ENCODE measurements at places on chromosomes 6 and 20.

- DNase-seq: no peak
These were observed 1.8 kb upstream of the CCN2 start for GRCh38 chr6:131952886-131953509.

- no peak for DNase-seq
These were observed 19.6 kb upstream of the MAS1L start for GRCh38 chr6:29507319-29507718.

DNA sequence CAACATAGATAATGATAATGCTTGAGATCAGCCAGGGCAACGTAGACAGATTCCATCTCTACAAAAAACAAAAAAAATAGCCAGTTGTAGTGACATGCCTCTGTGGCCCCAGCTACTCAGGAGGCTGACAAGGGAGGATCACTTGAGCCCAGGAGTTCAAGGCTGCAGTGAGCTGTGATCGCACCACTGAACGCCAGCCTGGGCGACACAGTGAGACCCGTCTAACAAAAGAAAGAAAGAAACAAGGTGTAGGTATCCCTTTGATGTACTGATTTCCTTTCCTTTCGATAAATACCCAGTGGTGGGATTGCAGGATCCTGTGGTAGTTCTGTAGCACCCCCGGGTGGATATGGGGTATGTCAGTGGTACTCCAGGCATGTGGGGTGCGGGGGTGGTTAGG, 48.2 kb upstream of the ADTRP start:
- no peak for DNase-seq

- no peak for DNase-seq
These were observed 48.0 kb downstream of the ADTRP start for GRCh38 chr6:11730641-11731040.

DNA sequence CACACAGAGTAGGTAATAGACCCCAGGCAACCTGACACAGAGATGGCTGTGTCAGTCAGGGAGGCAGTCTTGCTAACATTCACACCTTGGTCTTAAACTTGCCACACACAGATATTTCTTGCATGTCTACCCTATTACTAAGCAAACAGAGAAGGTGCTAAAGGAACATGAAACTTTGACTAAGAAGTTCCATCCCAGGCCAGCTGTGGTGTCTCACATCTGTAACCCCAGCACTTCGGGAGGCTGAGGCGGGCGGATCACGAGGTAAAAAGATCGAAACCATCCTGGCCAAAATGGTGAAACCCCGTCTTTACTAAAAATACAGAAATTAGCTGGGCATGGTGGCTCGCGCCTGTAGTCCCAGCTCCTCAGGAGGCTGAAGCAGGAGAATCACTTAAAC, 222.4 kb upstream of the JARID2 start:
- DNase-seq: no peak

DNA sequence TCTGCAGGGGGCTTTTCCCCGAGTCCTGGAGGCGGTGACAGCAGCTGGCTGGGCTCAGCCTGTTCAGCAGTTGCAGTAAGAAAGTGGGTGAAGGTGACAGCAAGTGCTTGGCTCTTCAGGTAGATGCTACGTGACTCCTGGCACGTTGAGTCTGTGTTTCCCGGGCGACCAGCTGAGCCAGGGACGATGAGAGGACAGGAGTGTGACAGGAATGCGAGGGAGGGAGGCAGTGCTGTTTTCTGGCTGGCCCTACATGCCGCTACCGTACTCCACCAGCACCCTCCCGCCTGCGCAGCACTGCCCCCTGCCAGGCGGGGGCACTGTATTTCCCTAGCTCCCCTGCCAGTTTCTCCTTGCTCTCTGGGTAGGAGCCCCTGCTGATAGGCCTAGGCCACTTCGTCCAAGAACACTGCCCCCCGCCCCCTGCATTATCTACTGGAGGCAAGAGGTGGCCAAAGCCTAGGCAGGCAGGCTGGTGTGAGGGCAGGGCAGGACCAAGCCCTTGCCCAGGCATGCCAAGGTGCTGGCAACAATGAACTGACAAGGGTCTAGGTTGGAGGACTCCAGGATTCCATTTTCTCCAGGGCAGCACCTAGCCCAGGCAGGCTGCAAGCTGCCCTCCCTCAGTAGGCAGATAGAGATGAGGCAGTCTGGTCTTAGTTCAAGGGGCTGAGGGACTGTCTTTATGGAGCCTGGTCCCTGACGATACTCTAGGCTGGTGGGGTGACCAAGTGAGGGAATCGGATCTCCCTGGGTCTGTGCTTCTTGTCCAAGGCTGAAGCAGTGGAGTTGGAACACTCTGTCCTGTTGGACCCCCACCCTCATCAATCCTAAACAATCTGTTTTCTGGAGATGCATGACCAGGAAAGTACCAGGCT, 19.2 kb downstream of the MRPS18A start:
- peak; percentile 77 for DNase-seq

GRCh38 chr6:33812669-33813068, 8.9 kb upstream of the MLN start:
- peak; percentile 35 for DNase-seq

- no peak for DNase-seq
These were observed 141.4 kb downstream of the OGFRL1 start for GRCh38 chr6:71430018-71430417.

DNA sequence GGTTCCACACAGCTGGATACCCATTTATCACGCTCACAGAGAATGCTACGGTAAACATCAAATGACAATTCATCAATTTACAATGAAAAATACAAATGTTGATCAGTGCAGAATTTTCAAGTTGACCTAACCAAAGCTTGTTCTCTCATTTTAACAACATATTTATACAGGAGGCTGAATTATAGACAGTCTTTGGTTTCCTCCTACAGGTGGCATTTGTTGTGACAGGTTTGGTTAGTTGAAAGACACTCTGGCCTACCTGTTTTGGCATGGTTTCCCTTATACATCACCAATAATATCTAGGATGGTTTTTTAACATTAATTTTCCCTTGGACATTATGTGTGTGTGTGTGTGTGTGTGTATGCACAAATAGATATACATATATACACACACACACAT, 642.5 kb upstream of the MMS22L start:
- no peak for DNase-seq

DNA sequence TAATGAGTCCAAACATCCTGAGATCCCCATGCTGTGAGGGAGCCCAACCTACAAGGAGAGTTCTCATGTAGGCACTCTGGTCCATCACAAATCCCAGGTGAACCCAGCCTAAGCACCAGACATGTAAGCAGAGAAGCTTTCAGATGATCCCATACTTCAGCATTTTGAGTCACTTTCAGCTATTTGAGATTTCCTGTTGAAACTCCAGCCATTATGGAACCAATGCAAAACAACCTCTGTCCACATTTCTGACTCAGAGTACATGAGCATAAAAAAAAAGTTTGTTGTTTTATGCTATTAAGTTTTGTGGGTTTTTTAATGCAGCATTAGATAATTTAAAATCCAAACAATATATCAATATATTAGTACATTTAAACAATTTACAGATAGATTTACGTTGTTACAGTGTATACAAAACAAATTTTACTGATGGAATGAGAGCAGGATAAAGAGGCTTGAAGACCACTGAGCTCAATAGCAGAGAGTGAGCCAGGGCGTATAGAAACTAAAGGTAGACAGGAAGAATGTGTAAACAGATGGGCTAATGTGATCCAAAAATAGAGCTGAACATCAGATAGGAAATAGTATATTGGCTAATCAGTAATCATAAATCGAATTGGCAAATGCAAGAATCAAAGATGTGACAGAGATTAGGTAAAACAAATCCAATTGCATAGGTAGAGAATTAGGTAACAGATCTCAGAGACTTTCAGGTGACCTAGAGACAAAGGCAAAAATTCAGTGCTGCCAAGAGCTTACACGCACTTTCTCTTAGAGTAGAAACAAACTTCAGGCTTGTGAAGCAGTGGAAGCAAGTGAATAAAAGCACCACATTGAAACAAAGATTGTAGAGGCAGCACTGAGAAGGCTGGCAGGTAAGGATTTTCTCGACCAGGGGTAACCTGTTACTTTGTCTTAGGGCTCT, 36.2 kb upstream of the PLCB1 start:
- no peak for DNase-seq

DNA sequence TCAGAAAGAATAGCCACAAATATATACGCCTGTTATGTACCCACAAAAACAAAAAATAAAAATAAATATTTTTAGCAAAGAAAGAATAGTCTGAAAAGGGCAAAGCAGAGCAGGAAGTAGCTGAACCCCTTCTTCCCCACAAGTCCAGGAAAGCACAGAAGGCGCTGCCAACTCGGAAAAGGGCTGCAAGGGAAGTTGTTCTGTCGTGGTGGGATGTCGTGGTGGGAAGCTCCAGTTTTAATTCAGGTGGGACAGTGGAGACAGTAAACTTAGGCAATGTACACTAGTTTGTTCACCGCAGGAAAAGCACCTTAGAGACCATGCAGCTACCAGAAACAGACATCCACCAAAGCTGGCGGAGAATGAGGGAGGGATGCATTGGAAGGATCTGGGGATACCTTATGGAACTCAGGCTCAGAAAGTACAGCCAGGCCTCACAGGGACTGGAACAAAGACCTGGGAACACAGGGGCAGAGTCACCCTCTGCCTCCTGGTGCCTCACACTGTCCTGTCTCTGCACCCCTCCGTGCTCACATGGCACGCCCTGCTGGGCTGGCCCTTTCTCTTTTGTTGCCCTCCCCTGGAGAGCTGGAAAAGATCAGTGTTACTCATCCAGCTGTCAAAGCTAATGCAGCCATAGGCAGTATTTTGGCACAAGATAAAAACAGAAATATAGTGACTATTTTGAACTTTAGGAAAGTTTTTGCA, 3.3 kb upstream of the APMAP start:
- no peak for DNase-seq

GRCh38 chr6:47749757-47750156, 32.1 kb upstream of the OPN5 start:
- DNase-seq: no peak

- DNase-seq: no peak
These were observed 31.6 kb downstream of the MYLK4 start for GRCh38 chr6:2719093-2719455.

DNA sequence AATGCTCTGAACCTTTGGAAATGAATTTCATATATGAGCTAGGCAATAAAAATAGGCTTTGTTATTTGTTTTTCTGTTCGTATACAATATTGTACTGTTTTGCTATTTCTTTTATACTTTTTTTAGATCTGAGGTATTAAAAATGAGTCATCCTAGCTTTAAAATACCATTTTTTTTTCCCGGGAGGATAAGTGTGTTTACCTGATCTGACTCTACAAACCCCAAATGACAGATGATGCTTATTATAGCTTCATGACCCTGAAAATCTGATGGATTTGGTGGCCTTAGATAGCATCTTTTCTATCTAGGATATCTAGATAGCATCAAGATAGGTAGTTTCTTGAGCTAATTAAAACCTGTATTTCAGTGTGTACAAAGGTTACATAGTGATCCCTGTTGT, 206.4 kb downstream of the DTNBP1 start:
- DNase-seq: no peak

- no peak for DNase-seq
These were observed 6.0 kb downstream of the CST7 start for GRCh38 chr20:24955045-24955444.

DNA sequence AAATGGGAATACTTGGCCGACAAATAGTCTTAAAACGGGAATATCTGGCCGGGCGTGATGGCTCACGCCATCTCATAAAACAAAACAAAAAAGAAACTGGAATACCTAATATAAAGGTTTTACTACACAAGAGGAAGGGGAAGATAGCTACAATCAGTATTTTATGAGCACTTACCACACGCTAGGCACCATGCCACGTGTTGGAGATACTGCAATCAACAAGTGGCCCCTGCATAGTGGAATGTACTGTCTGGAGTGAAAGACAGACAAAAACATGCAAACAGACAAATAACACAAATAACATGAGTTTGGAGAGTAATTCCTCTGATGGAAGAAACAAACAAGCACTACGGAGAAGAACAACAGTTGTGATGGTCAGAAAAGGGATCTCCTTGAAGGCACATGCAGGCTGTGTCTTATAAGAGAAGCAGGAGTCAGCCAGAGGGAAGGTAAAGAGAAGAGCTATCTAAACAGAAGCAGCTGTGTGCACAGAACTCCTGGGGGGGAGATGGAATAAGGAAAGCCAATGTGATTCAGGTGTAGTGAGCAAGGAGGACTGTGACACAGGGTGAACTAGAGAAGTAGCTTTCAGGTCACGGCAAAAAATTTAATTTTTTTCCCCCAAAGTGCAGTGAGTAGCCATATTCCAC, 39.1 kb upstream of the AKIRIN2 start:
- DNase-seq: no peak

DNA sequence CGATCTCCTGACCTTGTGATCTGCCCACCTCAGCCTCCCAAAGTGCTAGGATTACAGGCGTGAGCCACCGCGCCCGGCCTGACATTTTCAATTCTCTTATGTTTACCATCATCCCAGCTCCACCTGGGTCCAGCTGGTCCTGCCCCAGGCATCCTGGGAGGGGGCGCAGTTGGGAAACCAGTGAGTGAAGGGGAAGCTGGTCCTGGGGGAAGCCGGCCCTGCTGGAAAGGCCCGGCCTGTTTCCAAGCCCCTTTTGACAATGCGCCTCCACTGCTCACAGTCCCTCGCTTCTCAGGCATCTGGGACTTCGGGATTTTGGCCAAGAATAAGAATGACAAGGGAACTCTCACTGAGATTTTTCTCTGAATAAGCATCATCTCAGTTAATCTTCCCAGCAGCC, 14.2 kb downstream of the SLC13A3 start:
- DNase-seq: no peak

DNA sequence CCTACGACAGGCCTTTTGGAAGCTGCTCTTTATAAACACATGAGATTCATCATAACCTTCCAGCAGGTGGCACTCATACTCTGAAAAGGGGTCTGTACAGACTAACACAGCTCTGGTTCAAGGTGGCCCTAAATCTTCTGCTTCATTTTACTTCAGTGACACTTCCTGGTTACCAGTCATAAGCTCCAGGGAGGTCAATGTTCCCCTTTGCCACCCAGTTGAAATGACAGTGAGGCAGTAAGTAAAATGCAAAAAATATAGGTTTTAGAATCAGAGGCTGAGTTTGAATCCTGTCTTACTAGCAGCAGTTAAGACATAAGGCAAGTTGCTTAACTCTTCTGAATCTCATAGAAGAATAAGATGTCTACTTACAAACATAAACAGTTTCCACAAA, 132.8 kb downstream of the CDK19 start:
- peak; percentile 74 for DNase-seq

DNA sequence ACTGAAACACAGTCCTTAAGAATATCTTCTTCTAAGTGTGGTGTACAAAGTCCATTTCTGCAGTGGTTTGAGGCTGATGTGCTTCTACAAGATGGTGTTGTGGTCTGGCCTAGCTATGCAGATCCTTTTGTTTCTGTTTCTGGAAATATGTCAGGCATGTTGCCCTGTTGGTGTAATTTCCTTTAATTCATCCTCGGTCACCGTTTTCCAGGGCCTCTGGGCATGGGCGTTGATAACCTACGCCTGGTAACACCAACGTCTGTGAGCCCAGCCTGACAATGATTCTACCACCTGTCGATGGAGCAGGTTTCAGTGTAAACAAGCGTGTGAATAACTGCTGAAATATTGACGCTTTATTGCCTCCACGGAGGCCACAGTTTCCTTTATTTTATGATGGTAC, 33.3 kb upstream of the AFDN start:
- no peak for DNase-seq

- no peak for DNase-seq
These were observed 14.1 kb downstream of the FAM210B start for GRCh38 chr20:56372850-56373249.

- DNase-seq: peak; percentile 70
These were observed at the start of gene HDDC2 for GRCh38 chr6:125301435-125302391. Gene HDDC2, minus strand, starts transcription at chr6:125301967. Its CDS starts 35 bp downstream, at chr6:125301932.
